Osteoblast (primary cell): ENCODE measurements at places on chromosomes 2 and 18. TPM values are rescaled to one million over a fixed set of nuclear protein-coding genes. Genes with fewer than 3 reads are reported as not detected.

MDH1B gene
- total RNA-seq = 0.88 and 2.2 TPM in 2 replicates

NOL4 gene
- total RNA-seq = not detected in 2 replicates

CRYGC gene
- not detected in 2 replicates for total RNA-seq

FAM136A gene
- total RNA-seq = 21.7 and 31.5 TPM in 2 replicates

PAIP2B gene
- 0.36 and 0.59 TPM in 2 replicates for total RNA-seq

ADAM23 gene
- total RNA-seq = under 0.01 and 0.29 TPM in 2 replicates

DSEL gene
- total RNA-seq = 119 and 157 TPM in 2 replicates

HOXD4 gene
- total RNA-seq = 0.36 and 1.2 TPM in 2 replicates
